ENCODE measurements at places on chromosomes 16 and 17. TPM values are rescaled to one million over a fixed set of nuclear protein-coding genes. Genes with fewer than 3 reads are reported as not detected.

CCL8 gene
- not detected for total RNA-seq

METRNL gene
- total RNA-seq = 26.9 TPM

DNASE1 gene
- 10.4 TPM for total RNA-seq

RHOT2 gene
- total RNA-seq = 209 TPM

NAT9 gene
- total RNA-seq = 38.2 TPM

CCL16 gene
- total RNA-seq = not detected

SPATA22 gene
- 0.92 TPM for total RNA-seq

EVPLL gene
- total RNA-seq = not detected

GRCh38 chr17:64252831-64253230, 10.2 kb downstream of the TEX2 start:
- no peaks in the 10 kb centered on the region for H3K27me3 ChIP-seq
- no peaks in the 10 kb centered on the region for H3K4me1 ChIP-seq
- H3K36me3 ChIP-seq = no peaks in the 10 kb centered on the region
- DNase-seq = no peak
- H3K4me3 ChIP-seq = no peak overlapping the region

DNA sequence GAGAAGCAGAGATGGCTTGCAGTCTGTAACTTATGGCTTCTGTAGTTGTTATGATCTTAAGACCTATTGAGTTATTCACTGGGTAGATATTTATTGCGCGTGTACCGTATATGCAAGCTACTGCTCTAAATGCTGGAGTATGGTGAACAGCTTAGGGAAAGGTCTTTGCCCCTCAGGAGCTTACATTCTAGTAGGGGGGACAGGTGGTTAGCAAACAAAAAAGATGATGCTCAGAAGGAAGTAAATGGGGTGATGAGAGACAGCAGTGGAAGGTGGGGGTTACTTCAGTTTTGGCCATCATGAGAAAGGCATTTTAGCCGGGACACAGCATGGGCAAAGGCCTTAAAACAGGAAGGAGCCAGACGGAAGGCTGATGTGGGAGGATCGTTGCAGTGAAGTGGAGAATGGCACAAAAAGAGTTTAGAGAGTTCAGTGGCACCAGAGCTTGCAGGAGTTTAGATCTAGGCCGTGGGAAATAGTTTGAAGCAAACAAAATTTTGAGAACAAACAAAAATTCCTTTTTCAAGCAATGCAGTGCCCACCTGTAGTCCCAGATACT, 2.1 kb downstream of the ARMC7 start:
- peaks cover 2% of the 10 kb centered on the region for H3K36me3 ChIP-seq
- DNase-seq = no peak
- peaks cover 50% of the 10 kb centered on the region for H3K4me1 ChIP-seq
- no peak overlapping the region for H3K27ac ChIP-seq

DNA sequence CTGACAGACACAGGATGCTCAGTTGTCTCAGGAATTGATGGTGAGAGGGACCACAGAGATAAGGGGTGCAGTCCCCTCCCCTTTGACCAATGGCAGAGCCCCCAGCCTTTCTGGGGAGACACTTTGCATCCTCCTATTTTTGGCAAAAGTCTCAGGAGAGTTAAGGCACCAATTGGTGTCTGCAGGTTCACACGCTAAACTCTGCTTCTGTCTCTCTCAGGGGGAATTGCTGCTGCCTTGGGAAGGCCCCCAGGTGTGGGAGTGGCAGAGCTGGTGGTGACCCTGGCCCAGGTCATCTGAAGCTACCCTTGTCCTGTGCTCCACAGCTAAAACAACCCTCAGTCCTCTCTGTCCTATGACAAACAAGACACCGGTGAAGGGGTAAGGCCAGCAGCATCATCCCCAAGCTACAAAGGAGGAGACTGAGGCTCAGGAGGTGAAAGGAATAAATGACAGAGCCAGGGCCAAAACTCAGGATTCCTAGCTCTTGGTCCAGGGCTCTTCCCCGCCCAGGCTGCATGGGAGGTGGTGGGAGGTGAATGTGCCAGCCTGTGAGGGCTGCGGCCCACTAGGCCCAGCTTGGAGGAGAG, 20.3 kb downstream of the OSBPL7 start:
- no peaks in the 10 kb centered on the region for H3K27me3 ChIP-seq
- H3K27ac ChIP-seq = no peak overlapping the region
- DNase-seq = no peak
- H3K4me1 ChIP-seq = peaks cover 5% of the 10 kb centered on the region
- H3K4me3 ChIP-seq = no peak overlapping the region

- H3K27ac ChIP-seq = no peak overlapping the region
- H3K4me1 ChIP-seq = peaks cover 26% of the 10 kb centered on the region
- H3K4me3 ChIP-seq = no peak overlapping the region
- peaks cover 2% of the 10 kb centered on the region for H3K27me3 ChIP-seq
These were observed 19.8 kb downstream of the HOXB1 start for GRCh38 chr17:48510761-48511604.

- H3K36me3 ChIP-seq = no peaks in the 10 kb centered on the region
- H3K4me3 ChIP-seq = no peak overlapping the region
- H3K4me1 ChIP-seq = peaks cover 45% of the 10 kb centered on the region
- no peak for DNase-seq
- no peak overlapping the region for H3K27ac ChIP-seq
- H3K27me3 ChIP-seq = no peaks in the 10 kb centered on the region
These were observed 36.2 kb downstream of the SMPD3 start for GRCh38 chr16:68412061-68412460.

DNA sequence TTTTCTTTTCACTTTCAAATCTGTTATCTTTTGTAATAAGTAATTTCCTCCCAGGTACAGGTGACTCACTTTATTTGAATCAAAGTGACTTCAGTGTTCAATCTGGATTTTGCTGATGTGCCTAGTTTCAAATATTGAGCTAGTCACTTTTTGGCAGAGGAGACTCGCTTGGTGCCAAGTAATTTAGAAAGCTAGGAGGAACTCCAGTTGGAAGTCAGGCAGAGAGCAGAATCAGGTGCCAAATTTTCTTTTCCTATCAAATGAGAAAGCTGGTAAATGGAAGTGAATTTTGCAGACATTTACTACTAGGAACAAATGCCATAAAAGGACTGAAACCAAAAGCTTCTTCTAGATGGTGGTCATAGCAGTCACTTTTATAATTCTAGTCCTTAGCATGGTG, 656.0 kb upstream of the KIF2B start:
- H3K27me3 ChIP-seq = no peaks in the 10 kb centered on the region
- H3K36me3 ChIP-seq = no peaks in the 10 kb centered on the region
- H3K4me1 ChIP-seq = no peaks in the 10 kb centered on the region
- no peak overlapping the region for H3K27ac ChIP-seq
- DNase-seq = no peak

DNA sequence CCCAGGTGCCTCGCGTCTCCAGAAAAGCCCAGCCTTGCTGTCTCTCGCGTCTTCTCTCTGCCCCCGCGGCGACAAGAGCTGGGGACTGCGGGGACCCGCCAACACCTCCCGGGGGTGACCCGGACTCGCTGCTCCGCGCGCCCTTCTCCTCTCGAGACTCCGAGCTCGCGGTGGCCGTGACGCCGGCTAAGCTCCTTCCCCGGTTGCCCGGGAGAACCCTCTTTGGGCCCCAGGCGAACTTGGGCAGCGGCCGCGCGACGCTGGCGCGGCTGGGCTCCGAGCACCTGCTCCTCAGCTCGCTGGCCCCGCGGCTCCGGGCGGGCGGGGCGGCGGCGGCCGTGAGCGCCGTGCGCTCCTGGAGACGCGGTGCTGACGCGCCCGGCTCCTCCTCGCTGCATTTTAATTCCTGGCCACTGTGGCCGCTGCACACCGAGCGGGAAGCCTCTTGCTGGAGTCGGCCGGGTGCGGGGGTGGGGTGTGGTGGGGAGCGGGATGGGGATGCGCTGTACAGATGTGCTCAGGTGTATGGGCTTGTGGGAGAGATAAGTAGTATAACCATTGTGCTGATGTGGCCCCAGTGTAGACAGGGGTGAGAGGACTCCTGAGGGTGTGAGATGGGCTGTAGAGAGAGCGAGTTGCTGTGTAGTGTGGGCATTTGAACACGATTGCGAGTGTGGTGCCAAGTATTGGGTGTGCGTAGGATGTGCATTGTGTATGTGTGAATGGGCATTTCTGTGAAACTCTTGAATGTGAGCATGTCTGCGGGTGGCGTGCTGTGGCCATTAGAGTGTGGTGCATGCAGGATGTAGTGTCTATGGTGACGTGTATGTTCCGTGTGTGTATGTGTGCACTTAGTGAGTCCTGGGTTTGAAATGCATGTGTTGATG, at the start of gene ASIC2:
Gene ASIC2 (minus strand): TSS at position 315 of the 887 bp plus-strand sequence.
- H3K27me3 ChIP-seq = peaks cover 43% of the 10 kb centered on the region
- no peaks in the 10 kb centered on the region for H3K36me3 ChIP-seq
- DNase-seq = no peak
- no peak within 1 kb of the TSS for H3K4me3 ChIP-seq
- no peak within 1 kb of the TSS for H3K27ac ChIP-seq

- no peak overlapping the region for H3K27ac ChIP-seq
- no peaks in the 10 kb centered on the region for H3K36me3 ChIP-seq
- no peak for DNase-seq
- H3K4me3 ChIP-seq = no peak overlapping the region
- peaks cover 4% of the 10 kb centered on the region for H3K27me3 ChIP-seq
These were observed 158.6 kb downstream of the SALL1 start for GRCh38 chr16:50992350-50993032.

Measured in CD4-positive, alpha-beta T cell (primary cell).